Naive B cell (primary cell): ENCODE measurements at places on chromosomes 1 and 21.

- DNase-seq, result no peak
Observed at GRCh38 chr1:230414694-230415093, 11.4 kb downstream of the PGBD5 start.

DNA sequence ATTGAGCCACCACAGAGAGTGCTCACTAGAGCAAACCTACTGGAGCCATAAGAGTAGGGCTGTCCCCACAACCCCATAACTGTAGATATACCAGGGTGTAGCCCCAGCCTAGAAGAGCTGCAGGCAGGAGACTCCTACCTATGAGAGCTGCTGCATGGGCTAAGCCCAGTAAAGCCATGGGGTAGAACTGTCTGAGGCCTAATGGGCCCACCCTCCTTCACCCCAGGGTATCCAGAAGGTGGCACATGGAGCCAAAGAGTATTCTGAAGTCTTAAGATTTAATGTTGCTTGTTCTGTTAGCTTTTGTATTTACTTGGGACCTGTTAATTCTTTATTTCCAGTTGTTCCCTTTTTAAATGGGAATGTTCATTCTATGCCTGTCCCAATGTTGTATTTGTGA, 1193.7 kb upstream of the ADGRL2 start:
- DNase-seq, result no peak

DNA sequence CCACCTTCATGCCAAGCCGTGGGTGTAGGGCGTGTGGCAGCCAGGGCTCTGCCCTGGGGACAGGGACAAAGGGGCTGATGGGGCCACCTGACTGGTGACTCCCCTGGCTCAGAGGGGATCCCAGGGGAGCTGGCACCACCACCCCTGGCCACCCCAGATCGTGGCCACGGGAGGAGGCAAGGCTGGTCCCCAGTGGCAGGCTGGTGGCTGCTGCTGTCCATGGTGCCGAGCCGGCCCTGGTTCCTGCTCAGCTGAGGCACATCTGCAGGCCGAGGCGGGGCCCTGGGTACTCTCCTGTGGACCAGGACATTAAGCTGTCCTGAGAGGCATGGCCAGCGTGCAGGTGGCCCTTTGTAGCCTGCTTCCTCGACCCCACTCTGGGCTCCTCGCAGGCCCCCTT, 6.5 kb downstream of the PLCH2 start:
- DNase-seq, result no peak

DNA sequence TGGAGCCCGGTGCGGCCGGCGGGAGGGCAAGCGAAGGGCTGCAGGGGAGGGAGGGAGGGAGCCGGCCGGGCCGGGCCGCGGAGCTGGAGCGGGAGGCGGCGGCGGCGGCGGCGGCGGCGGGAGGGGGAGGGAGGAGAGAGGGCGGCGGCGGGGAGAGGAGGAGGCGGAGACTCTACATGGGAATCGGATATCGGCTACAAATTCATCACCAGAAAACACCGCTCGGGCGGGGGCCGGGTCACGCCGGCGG, at the start of gene AKT3:
TSS of gene AKT3 (minus strand) at position 42 of the 250 bp plus-strand sequence. CDS start 7,073 bp downstream, outside the sequence.
- no peak for DNase-seq

DNA sequence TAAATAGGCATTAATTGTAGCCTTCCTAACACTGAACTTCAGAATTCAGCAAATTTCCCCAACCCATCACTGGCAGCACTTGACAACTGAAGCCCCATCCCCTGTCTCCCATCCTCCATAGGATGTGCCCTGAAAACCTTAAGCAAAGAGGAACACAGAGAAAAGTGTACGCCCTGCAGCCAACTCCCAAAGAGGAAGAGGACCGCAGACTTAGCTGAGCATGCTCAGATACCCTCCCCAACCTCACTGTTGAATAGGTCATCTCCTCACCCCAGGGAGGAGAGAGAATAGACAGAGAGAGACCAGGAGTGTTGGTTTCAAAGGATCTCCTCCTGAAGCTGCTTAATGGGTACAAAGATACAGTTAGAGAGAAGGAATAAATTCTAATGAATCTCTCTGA, 50.5 kb downstream of the CD2 start:
- DNase-seq, result no peak
